Left lung (tissue), 14 donors: ENCODE measurements at places on chromosomes 3 and 15.

GRCh38 chr3:43236008-43236407 is 50.3 kb upstream of the SNRK start:
- no peak for DNase-seq

DNA sequence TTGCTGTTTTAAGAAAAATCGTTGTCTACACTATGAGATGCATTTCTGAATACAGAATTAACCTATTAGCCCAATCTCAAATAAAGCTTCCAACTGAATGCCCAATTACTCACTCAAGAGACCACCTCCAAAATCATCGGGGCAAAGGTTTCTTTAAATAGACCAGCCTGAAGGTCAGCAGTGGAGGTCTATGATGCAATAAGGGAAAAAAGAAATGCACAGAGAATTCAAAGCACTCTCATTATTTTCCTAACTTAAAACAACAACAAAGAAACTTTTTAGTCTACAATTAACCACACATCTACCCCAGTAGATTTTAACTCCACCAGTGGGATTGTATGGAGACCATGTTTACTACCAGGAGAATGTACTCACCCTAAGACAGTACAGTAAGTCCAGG is 657.7 kb upstream of the CCDC54 start:
- no peak for DNase-seq

DNA sequence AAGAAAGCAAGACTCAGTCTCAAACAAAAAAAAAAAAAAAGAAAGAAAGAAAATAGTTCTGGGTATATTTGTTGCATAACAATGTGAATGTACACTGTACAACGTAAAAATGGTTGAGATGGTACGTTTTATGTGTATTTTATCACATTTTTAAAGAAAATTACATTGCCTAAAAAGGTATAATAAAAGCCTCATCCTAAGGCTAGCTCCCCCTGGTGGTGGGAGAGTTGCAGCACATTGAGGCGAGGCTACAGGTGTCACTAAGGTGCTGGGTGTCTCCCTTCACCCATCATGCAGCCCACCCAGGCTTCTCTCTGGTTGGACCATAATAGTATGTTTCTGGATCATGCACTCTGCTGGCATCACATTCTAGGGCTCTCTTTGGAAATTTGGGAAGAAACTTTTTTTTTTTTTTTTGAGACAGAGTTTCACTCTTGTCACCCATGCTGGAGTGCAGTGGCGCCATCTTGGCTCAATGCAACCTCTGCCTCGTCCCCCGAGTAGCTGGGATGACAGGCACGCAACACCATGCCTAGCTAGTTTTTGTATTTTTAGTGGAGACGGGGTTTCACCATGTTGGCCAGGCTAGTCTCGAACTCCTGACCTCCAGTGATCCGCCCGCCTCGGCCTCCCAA is 12.4 kb upstream of the RAB11A start:
- DNase-seq: peak; percentile 46

- DNase-seq: no peak
Observed at GRCh38 chr3:171054921-171055320, 28.4 kb upstream of the SLC2A2 start.

DNA sequence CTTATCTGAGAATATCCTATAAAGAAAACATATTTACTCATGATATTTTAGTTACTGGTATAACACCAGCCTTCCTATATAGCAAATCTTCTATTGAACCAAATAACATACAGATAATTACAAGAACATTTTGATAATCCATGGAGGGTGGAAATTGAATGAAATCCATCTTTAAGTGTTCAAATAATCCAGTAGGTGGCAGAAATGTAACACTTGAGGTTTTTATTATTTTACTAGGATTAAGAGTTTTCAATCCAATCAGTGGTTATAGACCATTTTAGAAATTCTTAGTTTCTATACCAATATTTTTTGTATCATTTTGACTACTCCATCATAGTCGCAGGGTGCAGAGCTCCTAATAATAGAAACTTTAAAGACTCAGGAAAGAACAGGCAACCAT is 101.9 kb upstream of the KCNH8 start:
- no peak for DNase-seq

- DNase-seq: no peak
Observed at GRCh38 chr3:112000966-112001365, 2.2 kb downstream of the TAGLN3 start.
